ENCODE measurements at places on chromosomes 16 and 17.

- no peak for DNase-seq
Measured at GRCh38 chr16:51262428-51262827, 111.4 kb upstream of the SALL1 start.

GRCh38 chr16:16989368-16989767 is 481.4 kb downstream of the XYLT1 start:
- DNase-seq, result no peak

DNA sequence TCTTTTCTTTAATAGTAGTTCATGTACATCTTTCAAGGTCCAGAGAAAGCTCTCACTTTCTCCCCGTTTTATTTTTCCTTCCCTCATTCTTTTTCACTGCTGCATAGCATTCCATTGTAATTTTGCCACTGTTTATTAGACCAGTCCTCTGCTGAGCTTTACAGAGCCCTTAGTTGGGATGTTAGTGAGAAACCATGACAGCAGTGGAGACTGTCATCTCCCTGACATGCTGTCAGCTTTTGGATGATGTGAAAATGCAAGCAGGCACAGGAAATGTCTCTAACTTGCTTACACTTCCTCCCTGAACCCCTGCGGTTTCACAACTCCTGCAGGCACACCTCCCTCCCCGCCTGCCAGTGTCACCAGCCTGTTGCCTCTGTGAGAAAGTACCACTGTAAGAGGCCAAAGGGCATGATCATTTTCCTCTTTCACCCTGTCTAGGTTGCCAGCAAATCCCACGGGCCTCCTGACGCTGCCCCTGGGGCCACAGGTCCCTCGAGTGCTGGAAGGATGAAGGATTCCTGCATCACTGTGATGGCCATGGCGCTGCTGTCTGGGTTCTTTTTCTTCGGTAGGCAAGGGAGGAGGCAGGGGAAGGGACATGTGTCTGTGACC is at the start of gene ITGAL:
Gene ITGAL, plus strand, starts transcription at position 415 of the 615 bp plus-strand sequence. Its CDS starts 96 bp downstream, at position 511.
- DNase-seq, result no peak

DNA sequence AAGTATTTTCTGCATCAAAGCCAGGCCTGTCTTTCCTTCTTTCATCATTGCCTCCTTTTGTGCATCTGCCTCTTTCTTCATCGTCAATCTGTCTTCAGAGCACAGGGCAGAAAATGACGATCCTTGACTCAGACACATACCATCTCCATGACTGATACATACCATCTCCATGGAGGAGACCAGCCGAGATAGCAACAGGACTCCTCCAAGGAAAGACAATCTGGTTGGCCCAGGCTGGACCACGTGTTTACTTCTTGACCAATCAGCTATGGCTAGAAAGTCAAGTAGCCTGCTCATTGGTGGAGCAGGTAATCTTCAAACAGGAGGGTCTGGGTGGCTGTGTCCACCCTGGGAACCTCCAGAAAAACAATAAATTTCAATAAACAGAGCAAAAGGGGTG is 164.6 kb downstream of the CPPED1 start:
- peak; percentile 31 for DNase-seq

GRCh38 chr17:81621494-81622130 is 15.3 kb downstream of the NPLOC4 start:
- no peak for DNase-seq

DNA sequence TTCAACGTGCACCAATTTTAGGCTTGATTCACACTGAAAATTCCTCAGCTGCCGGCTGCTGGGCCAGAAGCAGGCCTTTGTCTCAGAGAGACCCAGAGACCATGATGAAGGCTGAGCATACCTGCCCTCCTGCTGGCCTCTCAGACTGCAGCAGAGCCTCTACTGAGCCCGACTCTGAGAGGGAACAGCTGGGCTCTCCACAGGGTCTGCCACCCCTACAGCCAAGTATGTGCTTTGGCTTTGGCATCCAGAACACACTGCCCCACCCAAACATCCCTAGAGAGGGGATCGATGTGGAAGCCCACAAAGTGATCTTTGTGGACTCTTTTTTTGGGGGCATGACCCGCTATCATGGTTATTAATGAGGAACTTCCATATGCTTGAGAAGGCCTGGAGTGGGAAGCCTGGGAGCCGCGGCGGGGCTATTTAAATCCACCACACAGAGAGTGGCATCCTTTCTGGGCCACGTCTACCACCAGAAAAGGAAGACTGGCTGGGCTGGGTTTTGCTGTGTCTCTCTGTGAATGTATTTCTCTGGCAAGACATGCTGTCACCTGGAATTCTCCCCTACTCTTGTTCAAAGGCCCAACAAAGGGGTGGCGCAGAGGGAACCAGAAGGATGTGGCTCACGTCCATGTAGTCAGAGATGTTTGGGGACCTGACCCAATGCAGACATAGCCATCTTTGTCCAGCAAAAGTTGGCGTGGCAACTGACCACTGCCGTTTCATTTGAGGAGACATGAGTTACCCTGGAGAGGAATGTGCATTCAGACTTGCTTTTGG is 69.3 kb downstream of the GNAO1 start:
- DNase-seq, result no peak

DNA sequence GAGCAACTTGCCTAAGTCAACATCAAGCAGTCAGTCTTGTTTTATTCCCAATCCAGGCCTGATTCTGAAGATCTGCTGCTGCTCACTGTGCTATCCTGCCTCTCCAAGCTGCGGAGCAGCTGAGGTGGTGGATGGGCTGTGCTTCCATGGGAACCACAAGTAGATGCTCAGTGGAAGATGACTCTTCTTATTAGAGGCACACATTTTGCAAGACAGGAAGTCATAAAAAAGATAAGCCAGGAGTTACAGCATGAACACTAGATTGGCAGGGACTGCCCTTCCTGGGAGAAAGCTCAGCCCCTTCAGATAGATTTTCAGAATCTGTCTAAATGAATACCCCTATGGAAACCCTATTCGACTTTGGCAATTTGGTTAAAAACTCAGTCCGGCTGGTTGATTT is 143.1 kb downstream of the SHISA6 start:
- no peak for DNase-seq

DNA sequence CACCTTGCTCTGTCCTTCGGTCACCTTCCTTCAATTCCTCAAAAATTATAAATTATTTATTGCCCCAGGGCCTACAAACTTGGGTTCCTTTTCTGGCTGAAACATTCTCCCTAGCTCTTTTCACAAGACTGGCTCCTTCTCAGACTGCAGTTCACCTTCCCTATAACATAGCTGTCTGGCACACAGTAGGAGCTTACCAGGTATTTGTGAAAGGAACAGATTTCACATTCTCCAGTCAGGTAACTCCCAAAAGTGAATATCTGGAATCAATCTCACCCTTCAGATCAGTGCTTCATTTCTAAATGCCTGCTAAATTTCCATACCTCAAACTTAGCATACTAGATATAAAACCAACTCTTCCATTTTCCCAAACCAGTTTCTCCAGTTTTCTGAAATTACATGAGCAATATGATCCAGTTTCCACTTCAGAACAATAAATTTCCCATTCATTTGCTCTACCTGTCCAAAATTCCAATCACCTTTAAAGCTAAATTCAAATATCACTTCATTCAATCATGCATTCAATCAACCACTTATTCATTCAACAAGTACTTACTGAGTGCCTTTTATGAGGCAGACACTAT is 6.1 kb downstream of the RFFL start:
- DNase-seq, result no peak

DNA sequence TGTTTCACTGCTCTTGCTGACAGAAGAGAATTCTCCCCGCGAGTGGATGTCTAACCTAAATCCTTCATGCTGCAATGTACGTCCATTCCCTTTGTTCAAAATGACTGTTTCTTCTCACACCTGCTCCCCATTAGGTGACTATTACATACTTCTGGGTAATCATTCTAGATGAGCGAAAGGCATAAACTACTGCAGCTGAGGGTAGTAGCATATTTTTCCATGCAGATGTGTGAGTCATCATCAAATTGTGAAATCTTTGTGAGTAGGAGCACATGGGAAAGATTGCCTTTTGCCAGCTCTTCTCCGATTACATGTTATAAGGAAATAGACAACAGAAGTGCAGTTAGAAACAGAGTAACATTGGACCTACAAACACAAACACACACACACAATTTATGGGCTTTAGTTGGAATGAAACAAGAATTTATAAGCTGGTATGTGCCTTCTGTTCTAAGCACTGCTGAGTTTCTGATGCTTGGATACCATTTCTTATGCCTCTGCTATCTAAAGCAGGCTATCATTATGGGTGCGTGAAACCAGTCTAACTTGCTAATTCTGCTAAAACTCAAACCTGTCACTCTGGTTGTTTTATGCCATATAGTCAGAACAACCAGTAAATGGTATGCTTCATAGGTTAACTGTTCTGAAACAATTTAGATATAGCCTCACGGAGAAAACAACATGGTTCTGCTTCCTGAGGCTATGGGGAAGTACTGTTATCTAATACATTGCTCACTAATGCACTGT is 346.9 kb upstream of the PSMD7 start:
- DNase-seq, result peak; percentile 42

DNA sequence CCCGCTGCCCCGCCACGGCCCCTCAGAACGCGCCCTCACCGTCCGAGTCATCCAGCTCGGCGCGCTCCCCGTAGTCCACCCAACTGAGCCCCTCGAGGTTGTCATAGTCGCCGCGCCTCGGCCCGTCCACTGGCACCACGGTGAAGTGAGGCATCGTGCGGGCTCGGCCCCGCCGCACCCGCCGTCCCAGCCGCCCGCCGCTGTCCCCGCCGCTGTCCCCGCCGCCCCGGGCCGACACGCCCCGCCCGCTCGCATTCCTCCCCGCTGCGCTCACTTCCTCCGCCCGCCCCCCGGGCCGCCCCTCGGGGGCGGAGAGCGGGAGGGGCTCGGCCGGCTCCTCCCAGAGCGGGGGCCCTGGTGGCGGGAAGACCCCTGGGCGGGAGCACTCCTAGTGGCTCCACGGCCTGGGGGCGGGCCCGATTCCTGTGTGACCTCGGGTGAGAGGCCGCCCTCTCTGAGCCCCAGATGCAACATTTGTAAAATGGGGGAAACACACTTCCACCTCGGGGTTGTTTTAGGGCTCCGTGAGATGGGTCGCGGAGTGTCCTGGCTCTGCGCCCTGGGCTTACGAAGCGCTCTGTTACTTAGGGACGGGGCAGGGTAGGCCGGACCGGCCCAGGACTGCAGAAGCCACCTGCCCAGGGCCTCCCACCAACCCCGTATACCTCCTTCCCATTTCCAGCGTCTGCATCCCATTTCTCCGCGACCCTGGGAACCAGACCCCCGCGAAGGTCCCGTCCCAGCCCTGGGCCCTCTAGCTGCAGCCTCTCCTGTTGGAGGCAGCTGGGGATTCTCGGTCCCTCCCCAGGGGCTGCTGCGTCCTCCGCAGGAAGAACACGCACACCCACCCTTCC is at the start of gene SLC12A4:
Gene SLC12A4, minus strand, starts transcription at position 238 of the 854 bp plus-strand sequence. Its CDS starts 84 bp downstream, at position 154.
- peak; percentile 94 for DNase-seq

DNA sequence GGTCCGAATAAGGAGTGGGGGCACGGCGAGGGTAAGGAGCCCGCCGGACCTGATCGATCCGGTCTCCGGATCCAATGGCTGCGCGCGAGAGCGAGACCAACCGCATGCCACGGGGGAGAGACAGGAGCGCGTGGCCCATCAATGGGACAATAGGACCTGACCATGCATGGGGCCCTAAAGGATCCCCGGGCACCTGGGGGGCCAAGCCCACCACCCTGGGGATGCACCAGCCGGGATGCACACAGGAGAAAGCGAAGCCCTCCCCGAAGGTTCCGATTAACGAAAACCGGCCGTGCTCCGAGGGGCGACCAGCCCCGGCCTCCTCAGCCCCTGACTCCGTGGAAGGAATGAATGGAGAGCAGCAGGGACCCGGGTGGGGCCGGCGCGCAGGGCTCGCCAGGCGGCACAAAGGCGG is 525 bp downstream of the JPT1 start:
- peak; percentile 43 for DNase-seq

DNA sequence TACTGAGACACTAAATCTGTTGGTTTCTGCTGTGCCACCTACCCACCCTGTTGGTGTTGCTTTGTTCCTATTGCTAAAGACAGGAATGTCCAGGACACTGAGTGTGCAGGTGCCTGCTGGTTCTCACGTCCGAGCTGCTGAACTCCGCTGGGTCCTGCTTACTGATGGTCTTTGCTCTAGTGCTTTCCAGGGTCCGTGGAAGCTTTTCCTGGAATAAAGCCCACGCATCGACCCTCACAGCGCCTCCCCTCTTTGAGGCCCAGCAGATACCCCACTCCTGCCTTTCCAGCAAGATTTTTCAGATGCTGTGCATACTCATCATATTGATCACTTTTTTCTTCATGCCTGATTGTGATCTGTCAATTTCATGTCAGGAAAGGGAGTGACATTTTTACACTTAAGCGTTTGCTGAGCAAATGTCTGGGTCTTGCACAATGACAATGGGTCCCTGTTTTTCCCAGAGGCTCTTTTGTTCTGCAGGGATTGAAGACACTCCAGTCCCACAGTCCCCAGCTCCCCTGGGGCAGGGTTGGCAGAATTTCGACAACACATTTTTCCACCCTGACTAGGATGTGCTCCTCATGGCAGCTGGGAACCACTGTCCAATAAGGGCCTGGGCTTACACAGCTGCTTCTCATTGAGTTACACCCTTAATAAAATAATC is 14.6 kb downstream of the STH start:
- DNase-seq, result peak; percentile 29

GRCh38 chr17:39155654-39156053 is 4.2 kb upstream of the PLXDC1 start:
- DNase-seq, result no peak

DNA sequence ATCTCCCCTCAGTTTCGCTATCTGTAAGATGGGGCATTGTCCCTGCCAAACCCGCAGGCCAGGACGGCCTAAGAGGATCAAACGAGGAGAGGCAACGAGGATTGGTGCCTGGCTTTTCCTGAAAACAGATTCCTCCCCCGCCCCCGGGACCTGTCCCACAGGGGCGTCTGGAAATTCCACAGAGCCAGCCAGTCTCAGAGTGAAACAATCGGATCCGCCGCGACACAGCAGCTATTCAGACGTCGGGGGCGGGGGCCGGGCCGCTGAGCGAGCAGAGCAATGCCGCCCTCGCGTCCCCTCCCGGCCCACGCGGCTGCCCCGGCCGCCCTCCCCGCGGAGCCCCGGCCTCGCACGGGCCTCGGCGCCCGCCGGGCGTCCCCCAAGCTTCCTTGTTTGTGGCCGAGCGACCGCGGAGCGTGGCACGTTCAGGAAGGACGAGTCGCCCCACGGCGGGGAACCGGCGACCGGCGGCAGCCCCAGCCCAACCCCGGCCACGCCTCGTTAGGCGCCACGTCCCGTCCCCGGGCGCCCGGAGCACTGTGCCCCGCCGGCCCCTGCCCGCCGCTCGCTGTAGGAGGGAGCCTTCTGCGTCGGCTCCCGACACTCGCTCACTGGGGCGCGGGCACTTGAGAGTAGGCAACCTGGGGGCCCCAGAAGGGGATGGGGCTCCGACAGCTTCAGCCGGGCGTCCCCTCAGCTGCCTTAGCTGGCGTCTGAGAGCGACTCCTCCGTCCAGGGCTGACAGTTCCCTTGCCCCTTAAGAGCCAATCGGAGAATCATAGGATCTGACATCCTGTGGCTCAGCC is 29.6 kb upstream of the PHOSPHO1 start:
- peak; percentile 73 for DNase-seq

GRCh38 chr17:46045639-46046038 is 46.6 kb downstream of the STH start:
- DNase-seq, result no peak

GRCh38 chr16:75247249-75247648 is 4.2 kb downstream of the BCAR1 start:
- no peak for DNase-seq

DNA sequence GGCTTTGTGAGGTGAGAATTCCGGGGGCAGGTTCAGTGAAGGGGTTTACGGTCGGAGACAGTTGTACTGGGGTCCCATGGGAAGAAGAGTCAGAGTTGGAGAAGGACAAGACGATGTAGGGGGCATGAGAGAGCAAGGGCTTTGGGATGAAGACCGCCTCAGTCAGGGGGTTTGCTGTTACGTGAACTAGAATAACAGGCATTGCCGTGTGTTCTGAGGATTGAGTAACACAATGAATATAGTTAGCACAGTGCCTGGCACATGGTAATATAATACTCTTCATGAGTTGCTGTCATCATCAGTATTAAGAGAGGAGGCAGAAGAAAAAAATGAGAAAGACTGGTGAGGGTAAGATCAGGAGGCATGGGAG is 577 bp downstream of the ZNF646 start:
- no peak for DNase-seq

Measured in astrocyte of the hippocampus (primary cell).